Iris pigment epithelial cell (primary cell): ENCODE measurements at places on chromosomes 11 and 22.

DNA sequence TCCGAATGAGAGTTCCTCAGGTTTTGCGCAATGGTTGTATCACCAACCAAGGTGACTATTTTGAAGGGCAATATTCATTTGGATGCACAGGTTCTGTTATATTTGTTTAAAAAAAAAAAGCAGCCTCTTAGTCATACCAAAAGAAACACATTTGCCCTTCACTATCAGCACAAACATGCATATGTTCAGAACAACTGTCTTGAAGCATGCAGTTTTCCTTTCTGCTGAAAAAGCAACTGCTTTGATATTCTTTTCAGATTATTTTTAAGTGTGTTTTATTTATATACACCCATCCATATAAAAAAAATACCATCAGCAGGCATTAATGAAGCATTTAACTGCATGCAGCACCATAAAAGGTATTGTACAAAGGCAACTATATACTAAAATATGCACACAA is 67.8 kb downstream of the RBFOX2 start:
- DNase-seq: no peak

- no peak for DNase-seq
Observed at GRCh38 chr11:64089915-64090805, 54.4 kb downstream of the FLRT1 start.

GRCh38 chr11:66883016-66883965 is 26.4 kb downstream of the LRFN4 start:
- peak; percentile 82 for DNase-seq

DNA sequence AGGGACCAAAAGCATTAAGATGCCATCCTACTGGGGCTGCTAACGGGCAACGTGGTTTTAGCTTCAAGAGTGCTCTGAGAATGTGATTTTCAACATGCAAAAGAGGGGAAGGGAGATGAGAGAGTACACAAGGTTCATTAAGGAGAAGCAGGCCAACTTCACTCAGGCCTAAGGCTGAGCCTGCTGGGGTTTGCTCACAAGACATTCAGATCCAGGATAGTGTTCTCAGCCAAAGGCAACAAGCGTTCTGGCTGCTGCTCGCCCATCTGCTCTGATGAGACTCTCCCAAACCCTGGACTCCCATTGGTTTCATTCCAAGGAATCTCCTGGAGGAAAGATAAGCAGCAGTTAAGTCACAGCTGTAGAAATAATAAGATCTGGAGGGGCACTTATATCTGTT is 23.6 kb upstream of the UPB1 start:
- DNase-seq: peak; percentile 70

DNA sequence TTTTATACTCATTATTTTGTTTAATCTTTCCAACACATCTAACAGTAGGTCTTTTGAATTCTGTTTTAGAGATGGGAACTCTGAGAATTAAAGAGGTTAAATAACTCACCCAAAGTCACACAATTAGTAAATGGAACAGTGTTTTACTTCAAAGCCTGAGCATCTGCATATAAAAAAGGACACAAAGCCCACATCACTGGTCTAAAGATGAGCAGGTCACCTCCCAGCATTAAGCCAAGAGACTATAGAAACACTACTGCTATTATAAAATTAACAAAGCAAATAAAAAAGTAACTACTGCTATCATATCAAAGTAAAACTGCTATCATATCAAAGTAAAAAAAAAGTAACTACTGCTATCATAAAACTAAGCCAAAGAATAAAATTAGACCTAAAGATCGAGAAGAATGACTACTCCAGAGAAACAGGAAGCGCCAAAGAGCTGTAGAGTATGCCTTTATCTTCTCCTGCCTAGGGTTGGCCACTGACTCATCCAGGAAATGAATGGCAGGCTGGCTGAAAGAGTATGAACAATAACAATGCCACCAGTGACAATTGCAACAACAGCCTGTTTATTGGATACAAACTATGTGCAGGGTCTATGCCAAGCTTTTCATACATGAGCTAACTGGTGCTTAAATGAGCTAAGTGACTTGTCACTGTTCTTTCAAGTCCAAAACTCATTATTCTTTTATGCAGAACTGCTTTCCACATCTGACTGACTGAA is 1153.0 kb upstream of the TENM4 start:
- DNase-seq: peak; percentile 47

DNA sequence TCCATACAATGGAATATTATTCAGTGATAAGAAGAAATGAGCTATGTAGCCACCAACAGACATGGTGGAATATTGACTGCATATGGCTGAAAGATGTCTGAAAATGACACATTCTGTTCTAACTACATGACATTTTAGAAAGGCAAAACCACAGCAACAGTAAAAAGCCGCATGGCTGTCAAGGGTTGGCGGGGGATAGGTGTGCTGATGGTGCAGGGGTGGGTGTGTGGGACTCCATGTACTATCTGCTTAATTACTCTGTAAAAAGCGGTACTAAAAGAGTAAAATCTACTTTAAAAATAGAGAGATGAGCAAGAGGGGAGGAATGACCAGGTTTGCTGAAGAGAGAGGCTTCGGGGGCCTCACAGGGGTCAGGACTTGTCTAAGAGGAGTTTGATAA is 16.7 kb upstream of the YPEL1 start:
- DNase-seq: no peak

DNA sequence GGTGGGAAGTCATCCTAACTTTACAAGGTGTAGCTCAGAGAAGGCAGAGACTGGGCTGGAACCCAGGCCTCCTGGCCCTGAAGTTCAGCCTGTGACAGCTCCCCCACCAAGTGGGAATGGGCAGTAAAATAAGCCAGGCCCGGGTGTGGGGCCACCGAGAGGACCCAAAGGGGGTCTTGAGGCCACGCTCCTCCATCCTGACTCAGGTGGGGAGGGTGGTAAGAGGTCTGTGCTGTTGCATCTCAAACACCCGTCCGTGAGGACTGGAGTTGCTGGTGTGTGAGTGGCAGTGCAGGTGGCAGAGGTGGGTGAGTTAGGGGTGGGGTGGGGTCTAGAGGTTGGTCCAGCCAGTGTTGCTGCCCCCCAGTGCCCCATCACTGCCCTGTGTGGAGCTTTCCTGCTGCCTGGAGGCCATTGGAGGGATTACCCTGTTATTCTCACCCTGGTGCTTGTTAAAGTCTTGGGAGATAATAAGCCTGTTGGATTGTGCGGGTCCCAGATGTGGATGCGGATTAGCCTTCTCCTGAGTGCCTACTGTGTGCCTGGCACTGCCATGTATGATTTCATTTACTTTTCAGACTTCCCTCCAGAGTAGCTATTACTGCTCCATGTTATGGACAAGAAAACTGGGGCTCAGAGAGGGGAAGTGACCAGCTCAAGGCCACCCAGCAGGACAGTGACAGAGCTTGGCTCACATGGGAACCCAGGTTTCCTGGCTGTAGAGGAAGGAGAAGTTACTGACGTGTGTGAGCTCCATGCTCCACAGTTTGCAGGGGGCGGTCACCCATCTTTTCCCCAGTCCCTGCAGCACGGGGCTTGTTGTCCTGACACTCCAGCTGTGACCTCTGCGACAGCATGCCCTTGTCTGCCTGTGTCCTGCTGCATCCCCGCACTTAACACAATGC is 12.9 kb downstream of the SERPINH1 start:
- no peak for DNase-seq

DNA sequence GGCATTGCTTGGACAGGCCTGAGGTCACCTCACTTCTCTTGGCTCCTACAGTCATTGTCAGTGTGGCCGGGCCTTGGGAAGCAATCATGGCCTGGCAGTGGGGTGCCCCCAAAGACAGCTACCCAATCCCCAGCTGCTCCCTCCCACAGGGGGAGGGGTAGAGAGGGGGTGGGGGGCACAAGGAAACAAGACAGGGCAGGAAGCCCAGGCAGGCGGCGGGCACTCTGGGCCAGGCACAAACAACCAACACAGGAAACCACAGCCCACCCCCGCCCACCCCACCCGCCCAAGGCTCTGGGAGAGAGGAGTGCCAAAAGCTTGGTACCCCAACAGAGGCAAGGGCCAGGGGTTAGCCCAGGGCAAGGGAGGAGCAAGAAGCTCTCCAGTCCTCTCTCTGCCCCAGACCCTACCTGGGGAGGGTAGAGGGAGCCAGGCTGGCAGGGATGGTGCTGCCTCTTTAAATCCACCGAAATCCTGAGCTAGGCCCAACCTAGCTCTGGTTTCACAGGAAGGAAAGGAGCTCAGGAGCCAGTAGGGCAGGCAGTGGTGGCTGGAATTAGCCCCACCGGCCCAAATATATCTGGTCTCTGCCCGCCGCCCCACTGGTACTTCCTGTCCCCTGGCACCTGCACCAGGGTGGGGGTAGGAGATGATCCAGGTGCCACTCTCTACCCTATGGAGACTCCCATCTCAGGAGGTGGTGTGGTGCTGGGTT is 12.2 kb downstream of the BCL9L start:
- no peak for DNase-seq

DNA sequence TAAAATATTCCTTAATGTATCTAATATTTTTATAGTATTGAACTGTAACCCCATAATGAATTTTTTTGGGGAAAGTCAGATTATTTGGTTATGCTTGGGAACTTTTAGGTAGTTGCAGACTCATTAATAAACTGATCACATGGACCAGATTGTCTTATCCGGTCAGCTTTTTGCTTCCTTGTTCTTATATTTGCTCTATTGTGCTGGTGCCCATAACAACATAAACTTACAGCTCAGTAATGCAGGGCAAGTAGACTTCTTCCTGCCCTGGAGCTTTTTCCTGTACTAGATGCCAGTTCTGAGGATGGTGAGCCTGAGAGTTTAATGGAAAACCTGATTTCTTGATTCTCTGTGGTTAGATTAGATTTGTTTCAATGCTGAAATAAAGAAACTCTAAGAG is 53.2 kb downstream of the MTMR3 start:
- no peak for DNase-seq

DNA sequence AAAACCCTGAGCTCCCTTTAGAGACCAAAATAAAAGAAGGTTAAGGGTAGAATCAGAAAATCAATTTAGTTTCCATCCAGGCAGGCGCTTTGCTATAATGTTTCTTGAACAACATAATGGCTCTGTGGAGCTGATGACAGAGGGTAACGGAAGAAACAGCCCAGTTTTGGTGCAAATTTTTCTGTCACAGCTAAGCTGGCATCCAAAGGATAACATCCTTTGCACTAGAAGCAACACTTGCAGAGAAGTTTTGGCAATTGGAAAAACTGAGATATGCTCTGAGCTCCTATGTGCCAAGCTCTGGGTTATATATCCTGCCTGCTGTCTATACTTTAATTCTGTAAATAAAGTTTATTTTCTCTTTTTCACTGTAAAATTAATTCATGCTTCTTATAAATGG is 495.3 kb upstream of the API5 start:
- no peak for DNase-seq

- DNase-seq: peak; percentile 69
Observed at GRCh38 chr11:122791836-122792235, 46.5 kb upstream of the CRTAM start.

GRCh38 chr22:38569181-38569971 is 607 bp downstream of the DMC1 start:
- no peak for DNase-seq

GRCh38 chr11:6911948-6912347 is 8.9 kb upstream of the OR2D3 start:
- DNase-seq: peak; percentile 31

GRCh38 chr11:70660059-70660888 is 261.9 kb downstream of the CTTN start:
- no peak for DNase-seq

DNA sequence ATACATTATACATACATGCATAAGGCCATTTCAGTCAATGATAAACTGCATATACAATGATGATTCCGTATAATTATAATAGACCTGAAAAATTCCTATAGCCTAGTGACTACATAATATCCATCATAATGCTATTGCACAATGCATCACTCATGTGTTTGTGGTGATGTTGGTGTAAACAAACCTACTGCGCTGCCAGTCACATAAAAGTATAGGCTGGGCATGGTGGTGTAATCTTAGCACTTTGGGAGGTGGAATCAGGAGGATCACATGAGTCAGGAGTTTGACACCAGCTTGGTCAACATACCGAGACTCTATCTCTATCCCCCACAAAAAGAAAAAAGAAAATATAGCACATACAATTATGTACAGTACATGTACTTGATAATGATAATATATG is 163.7 kb upstream of the DDI1 start:
- DNase-seq: peak; percentile 43

GRCh38 chr22:27876684-27877083 is 42.4 kb downstream of the PITPNB start:
- no peak for DNase-seq
